ENCODE measurements at places on chromosomes 11 and 22. TPM values are rescaled to one million over a fixed set of nuclear protein-coding genes. Genes with fewer than 3 reads are reported as not detected.

The OR52D1 gene
- polyA plus RNA-seq: not detected

The STIM1 gene
- polyA plus RNA-seq: 27.9 TPM

The TRMU gene
- polyA plus RNA-seq: 30.2 TPM

The OR51B5 gene
- polyA plus RNA-seq: not detected

The GTSE1 gene
- polyA plus RNA-seq: 0.27 TPM

The GAL3ST1 gene
- polyA plus RNA-seq: 89.5 TPM

The POTEH gene
- polyA plus RNA-seq: not detected

The PRODH gene
- polyA plus RNA-seq: 36.7 TPM

The TESMIN gene
- polyA plus RNA-seq: 8.8 TPM

The SMTNL1 gene
- polyA plus RNA-seq: not detected

The KREMEN1 gene
- 11.5 TPM for polyA plus RNA-seq

The NRIP3 gene
- not detected for polyA plus RNA-seq

Data from small intestine (tissue), 16 donors.